ENCODE measurements at places on chromosomes 6 and 20. TPM values are rescaled to one million over a fixed set of nuclear protein-coding genes. Genes with fewer than 3 reads are reported as not detected.

DNA sequence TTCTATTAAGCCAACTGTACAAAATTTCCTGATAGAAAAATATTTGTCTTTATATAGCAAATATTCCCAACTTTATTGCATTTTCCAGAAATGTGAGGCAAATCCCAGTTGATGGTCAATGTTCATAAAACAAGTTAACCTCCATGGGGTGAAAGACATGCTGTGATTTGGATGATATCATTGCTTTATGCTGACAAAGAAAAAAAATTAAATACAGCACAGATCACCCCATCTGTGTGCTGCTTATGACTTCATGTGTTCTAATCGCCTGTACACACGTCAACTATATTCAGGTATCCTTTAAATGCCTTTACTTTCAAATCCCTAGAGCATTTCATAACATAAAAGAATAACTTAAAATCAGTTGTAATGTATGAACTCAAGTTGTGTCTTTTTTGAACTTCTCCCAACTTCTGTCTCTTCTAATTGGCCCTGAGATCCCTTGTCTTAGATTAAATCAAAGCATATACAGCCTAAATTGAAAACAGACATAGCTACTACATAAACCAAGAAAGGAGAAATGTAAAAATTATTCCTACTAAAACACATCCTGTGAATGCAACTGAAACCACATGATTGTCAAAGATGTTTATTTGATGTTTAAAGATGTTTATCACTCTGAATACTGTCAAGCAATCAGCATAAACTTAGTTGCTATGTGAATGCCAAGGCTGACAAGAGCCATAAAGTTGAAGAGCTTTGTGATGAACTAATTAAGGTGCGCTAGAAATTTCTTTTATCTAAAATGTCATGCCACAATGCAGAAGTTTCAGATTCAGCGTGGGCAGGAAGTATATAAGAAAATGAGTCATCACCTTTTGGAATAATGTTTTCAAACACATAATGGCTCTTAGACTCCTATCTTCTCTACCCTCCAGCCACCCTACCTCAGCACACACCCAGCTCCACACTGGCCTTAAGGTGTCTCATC lies 68.7 kb downstream of the FILIP1 start:
- H3K36me3 ChIP-seq = no peaks in the 10 kb centered on the region
- no peaks in the 10 kb centered on the region for H3K27me3 ChIP-seq
- DNase-seq = no peak
- H3K4me1 ChIP-seq = peaks cover 57% of the 10 kb centered on the region

- no peaks in the 10 kb centered on the region for H3K27me3 ChIP-seq
- no peak for DNase-seq
- no peak overlapping the region for H3K4me3 ChIP-seq
- H3K4me1 ChIP-seq = peaks cover 26% of the 10 kb centered on the region
- peaks cover 3% of the 10 kb centered on the region for H3K36me3 ChIP-seq
Measured at GRCh38 chr6:148441454-148441911, 98.8 kb downstream of the SASH1 start.

- no peaks in the 10 kb centered on the region for H3K27me3 ChIP-seq
- no peak overlapping the region for H3K4me3 ChIP-seq
- H3K4me1 ChIP-seq = no peaks in the 10 kb centered on the region
- H3K36me3 ChIP-seq = no peaks in the 10 kb centered on the region
- no peak for DNase-seq
- H3K27ac ChIP-seq = no peak overlapping the region
Measured at GRCh38 chr20:50014570-50015562, 32.1 kb downstream of the SNAI1 start.

DNA sequence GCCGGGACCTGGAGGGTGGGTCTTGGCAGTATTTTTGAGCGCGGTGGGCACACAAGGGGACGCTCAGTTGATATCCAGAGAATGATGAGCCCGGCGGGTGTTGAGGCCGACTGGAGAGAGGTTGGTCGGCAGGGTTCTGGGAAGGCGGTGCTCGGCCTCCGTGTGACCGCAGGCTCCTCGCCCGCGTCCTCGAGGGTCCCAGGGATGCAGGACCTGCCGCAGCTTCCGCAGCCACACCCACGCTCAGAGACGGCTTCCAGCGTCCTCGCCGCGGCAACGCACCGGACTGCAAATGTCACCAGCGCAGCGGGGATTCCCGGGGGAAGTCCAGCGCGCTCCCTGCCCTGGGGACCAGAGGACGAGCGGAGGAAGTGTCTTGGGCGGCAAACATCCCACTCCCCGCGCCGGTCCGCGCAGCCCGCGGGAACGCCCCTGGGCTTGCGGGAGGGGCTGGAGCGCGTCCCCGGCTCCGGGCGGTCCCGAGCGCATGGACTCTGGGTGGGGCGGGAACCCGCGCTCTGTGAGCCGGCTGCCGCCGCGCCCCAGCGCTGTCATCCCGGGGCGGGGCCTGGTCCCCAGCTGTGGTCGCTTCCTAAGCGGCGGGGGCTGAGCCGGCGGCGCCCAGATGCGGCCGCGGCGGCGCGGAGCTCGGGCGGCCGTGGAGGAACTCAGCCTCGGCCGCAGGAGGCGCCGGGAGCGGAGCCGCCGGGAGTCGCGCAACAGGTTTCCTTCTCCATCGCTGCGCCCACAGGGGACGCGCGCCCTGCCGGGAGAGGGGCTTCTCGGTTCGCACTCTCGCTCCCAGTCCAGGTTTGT lies at the start of gene STX11:
Gene STX11, plus strand, starts transcription at position 624 of the 816 bp plus-strand sequence. CDS start 36,111 bp downstream, outside the sequence.
- H3K27ac ChIP-seq = peak within 1 kb of the TSS; percentile 51
- DNase-seq = peak; percentile 91
- H3K27me3 ChIP-seq = peaks cover 38% of the 10 kb centered on the region

The RAET1L gene
- not detected for total RNA-seq

- H3K27me3 ChIP-seq = no peaks in the 10 kb centered on the region
- no peak overlapping the region for H3K4me3 ChIP-seq
- no peak overlapping the region for H3K27ac ChIP-seq
- no peaks in the 10 kb centered on the region for H3K36me3 ChIP-seq
- H3K4me1 ChIP-seq = no peaks in the 10 kb centered on the region
Measured at GRCh38 chr20:1299522-1299921, 29.4 kb downstream of the SDCBP2 start.

The C20orf141 gene
- total RNA-seq = not detected

GRCh38 chr6:41984623-41985022 lies 43.0 kb upstream of the CCND3 start:
- H3K36me3 ChIP-seq = no peaks in the 10 kb centered on the region
- no peak for DNase-seq
- no peak overlapping the region for H3K27ac ChIP-seq
- no peaks in the 10 kb centered on the region for H3K27me3 ChIP-seq
- H3K4me1 ChIP-seq = no peaks in the 10 kb centered on the region
- no peak overlapping the region for H3K4me3 ChIP-seq

The MDFI gene
- total RNA-seq = 4.6 TPM

- no peaks in the 10 kb centered on the region for H3K27me3 ChIP-seq
- H3K4me3 ChIP-seq = no peak overlapping the region
- no peak overlapping the region for H3K27ac ChIP-seq
- no peak for DNase-seq
Measured at GRCh38 chr6:156113631-156114030, 658.0 kb upstream of the NOX3 start.

- H3K27me3 ChIP-seq = no peaks in the 10 kb centered on the region
- no peak for DNase-seq
- peaks cover 13% of the 10 kb centered on the region for H3K4me1 ChIP-seq
Measured at GRCh38 chr6:143197377-143197776, 136.7 kb downstream of the AIG1 start.

DNA sequence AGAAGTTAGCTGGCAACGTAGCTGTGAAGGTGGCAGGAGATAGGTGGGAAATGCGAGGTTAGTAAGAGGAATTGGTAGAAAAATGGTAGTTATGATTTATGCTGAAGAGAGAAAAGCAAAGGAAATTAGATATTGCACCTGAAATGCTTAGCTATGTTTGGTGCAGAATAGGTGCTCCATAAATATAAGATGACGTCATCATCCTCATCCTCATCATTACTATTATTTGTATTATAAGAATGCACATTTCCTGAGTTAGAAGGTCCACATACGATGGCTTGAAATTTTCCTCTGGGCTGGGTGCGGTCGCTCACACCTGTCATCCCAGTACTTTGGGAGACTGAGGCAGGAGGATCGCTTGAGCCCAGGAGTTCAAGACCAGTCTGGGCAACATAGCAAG lies 39.5 kb upstream of the ANGPT4 start:
- no peak for DNase-seq

The CFAP61 gene
- total RNA-seq = not detected

Data from esophagus muscularis mucosa (tissue), 4 donors.